ENCODE measurements at places on chromosomes 5 and 9.

DNA sequence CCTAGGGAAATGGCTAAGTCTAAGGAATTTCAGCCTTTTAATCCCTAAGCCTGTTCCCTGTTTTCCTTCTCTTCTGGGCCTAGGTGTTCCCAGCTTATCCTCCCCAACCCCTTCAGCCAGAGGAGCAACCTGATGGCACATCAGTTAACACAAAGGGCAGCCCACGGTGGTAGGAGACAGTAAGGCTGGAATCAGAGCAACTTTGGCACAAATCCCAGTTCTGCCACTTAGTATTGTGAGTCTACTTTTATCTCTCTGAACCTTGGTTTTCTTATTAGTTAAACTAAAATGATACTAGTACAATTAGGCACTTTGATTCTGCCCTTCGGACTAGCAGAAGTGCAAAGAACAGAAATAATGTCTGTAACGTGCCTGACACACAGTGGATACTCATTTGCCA is 246.8 kb downstream of the SAXO1 start:
- no peak for DNase-seq

- no peak for DNase-seq
Observed at GRCh38 chr5:178458140-178458539, 132.1 kb downstream of the COL23A1 start.

DNA sequence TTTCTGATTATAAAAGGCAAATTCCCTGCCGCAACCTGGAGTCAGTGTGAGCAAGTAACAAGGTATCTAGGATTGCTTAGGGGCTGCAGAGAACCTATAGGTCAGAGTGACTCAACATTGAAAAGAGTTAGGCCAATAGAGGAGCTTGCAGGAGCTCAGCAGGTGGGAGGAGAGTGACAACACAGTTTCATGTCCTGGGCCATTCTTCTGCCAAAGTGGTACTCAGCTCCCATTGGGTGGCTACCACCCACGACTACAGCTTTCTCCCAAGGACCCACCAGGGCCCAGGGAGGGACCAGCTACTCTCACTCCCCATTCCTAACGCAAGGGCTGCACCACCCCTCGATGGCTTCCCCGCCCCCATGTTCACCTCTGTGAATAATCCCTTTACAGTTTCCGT is 86.7 kb upstream of the SPATA31C2 start:
- no peak for DNase-seq

DNA sequence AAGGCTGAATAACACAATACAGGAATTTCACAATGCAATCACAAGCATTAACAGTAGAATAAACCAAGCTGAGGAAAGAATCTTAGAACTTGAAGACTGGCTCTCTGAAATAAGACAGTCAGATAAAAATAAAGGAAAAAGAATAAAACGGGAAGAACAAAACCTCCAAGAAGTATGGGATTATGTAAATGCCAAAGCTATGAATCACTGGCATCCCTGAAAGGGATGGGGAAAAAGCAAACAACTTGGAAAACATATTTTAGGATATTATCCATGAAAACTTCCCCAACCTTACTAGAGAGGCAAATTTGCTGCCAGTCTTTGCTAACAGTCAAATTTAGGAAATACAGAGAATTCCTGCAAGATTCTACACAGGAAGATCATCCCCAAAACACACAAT is 157.9 kb downstream of the ALDH1A1 start:
- DNase-seq: no peak

DNA sequence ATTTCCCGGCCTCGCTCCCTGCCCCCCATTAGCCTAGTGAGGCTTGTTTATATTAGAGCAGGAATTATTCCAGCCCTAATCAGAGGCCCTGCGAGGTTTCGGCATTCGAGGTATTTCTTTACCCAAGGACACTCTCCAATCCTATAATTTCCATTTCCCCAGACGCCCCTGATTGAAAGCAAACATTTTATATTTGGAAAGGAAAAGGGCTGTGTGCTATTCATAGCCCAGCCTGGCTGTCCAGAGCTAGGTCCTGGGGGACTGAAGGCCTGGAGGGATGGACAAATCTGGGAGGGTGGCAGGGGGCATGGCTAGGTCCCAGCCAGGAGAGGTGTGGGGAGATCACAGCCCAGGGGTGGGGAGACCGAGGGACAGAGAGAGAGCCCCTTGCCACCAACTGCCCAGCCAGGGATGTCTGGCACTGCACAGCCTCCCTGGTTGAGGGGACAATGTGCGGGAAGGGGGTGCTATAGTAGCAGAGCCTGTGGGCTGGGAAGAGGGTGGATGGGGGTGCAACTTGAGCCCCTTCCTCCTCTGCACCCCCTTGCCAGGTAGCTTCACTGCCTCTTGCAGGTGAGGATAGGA is 125.1 kb downstream of the BARX1 start:
- DNase-seq: no peak

DNA sequence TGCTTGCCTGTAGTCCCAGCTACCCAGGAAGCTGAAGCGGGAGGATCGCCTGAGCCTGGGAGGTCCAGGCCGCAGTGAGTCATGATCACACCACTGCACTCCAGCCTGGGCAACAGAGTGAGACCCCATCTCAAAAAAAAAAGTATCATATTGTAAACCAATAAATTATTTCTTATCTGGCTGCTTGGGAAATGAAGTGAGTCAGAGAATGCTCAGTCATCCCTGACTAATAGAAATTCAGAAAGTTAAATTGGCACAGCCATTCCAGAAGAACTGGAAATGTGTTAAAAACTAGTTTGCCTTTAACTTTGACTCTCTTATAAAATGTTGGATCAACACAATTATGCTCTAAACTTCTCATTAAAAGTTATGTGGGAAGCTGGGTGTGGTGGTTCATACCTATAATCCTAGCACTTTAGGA is 9.8 kb upstream of the GNE start:
- no peak for DNase-seq
